ENCODE measurements at places on chromosomes 12 and 14. TPM values are rescaled to one million over a fixed set of nuclear protein-coding genes. Genes with fewer than 3 reads are reported as not detected.

DNA sequence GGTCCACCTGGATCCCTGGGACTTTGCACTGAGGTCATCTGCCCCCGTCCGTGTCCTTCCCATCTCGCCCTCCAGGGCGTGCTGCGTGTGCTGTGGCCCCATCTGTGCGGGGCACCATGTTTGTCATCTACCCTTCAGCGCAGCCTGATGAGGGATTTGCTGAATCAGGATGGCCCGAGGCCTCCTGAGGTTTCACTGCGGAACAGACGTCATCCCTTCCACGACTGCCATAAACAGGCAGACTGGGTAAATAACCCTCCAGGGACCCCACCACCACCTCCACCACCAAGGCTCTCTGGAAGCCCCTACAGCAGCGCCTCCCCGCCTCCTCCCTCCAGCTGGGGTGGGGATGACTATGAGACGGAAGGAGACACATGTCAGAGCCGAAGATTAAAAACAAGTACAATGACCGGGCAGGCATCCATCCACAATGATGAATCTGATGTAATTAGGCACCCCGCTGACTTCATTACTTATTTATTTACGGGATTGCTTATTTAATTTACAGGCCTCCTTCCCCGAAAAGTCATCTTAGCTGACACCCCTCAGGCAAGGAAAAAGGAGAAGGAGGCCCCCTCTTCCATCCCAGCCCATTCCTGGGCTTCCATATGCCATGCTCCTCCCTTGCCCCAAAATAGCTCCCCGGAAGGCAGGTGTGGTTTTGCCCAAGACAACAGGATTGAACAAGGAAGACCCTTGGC, 39.4 kb downstream of the NCOR2 start:
- no peaks in the 10 kb centered on the region for H3K27me3 ChIP-seq
- H3K4me1 ChIP-seq = peaks cover 31% of the 10 kb centered on the region
- no peak overlapping the region for H3K4me3 ChIP-seq
- DNase-seq = no peak

Gene CISTR
- not detected for total RNA-seq

Gene SLC5A8
- not detected for total RNA-seq

Gene IL26
- total RNA-seq = not detected

Gene SP7
- not detected for total RNA-seq

DNA sequence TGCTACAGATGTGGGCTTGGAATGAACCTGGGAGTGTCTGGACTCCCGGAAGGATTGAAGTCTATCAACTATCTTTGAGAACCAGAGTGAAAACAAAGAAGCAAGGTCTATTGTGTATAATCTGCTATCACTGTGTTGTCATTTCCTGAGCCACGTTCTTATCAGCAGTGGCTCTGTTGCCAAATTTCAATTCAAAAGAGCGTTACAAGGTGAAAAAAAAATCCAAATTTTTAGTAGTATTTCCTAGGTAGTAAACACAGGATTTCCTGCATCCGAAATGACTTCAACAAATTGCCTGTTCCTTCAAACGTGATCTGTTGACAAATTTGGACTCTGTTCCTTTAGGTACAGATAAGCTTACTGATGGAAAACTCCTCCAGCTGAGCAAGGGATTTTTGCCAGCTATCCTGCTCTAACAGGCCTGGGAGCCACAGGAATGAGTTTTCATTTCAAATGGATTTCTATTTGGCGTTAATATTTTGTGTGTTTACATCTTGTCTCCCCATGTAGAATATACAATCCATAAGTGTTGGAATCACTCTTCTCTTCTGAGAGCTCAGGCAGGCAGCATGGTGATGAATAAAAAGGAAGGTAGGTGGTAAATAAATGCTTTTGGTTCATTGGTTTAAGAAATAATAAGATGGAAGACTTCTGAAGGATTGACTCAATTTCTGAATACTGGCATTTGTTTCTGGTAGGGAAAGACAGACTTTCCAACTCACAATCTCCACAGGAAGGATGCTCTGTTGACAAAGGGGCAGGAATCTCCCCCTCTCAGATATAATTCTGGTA, 58.5 kb downstream of the GPR135 start:
- no peaks in the 10 kb centered on the region for H3K36me3 ChIP-seq
- H3K27me3 ChIP-seq = no peaks in the 10 kb centered on the region
- H3K27ac ChIP-seq = peak overlapping the region; percentile 50
- DNase-seq = no peak
- peaks cover 11% of the 10 kb centered on the region for H3K4me1 ChIP-seq
- peak overlapping the region; percentile 25 for H3K4me3 ChIP-seq

- H3K4me1 ChIP-seq = peaks cover 9% of the 10 kb centered on the region
- no peaks in the 10 kb centered on the region for H3K27me3 ChIP-seq
- DNase-seq = no peak
- no peak overlapping the region for H3K27ac ChIP-seq
- H3K36me3 ChIP-seq = no peaks in the 10 kb centered on the region
Measured at GRCh38 chr12:112353393-112353792, 28.8 kb downstream of the HECTD4 start.
